ENCODE measurements at places on chromosomes 12 and 14. TPM values are rescaled to one million over a fixed set of nuclear protein-coding genes. Genes with fewer than 3 reads are reported as not detected.

- DNase-seq = no peak
Measured at GRCh38 chr12:132324173-132324572, 5.2 kb downstream of the GALNT9 start.

DNA sequence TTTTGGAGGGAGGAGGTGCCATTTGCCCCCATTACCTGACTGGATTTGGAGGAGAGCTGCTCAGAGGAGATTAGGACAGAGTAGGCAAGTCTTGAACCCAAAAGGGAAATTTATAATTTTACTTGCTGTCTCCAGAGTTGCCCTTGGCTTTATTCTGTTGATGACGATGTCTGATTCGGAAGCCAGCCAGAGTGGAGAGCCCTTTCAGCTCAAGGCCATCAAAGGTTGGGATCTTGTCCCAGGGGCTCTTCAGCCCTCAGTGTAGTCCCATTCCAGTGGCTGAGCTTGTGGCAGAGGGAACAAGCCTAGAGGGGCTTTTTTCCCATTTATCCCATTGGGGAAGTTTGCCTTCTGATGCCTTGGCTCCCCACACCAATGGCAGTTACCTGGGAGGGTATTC is 71.8 kb downstream of the HSD17B6 start:
- no peak for DNase-seq

DNA sequence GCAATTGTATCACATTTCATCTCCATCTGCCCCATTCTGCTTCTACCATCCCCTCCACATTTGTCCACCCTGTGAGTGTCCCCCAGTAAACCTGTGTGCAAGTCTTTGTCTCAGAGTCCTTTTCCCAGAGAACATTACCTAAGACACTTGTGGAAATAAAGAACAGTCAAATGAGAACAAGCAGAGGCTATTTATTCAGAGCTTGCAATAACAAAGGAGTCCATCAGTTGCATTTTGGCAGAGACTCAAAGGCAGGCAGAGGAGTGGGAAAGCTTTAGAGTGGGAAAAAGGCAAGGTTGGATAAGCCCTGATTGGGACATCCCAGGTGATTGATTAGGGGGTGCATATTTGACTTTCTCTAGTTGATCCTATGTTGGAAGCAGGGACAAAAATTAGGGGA is 18.2 kb upstream of the PPFIBP1 start:
- no peak for DNase-seq

GRCh38 chr12:104699489-104700190 is 242.9 kb downstream of the CHST11 start:
- DNase-seq = no peak

Gene TRIAP1
- total RNA-seq = 12.4 TPM

- DNase-seq = no peak
Measured at GRCh38 chr14:51784466-51784865, 75.9 kb upstream of the GNG2 start.
